ENCODE measurements at places on chromosomes 3 and 15.
A peak's percentile ranks its signal among the peaks of the same experiment; 100 is the strongest.

- no peak for DNase-seq
These were observed 123.2 kb downstream of the RAP2B start for GRCh38 chr3:153285194-153285641.

GRCh38 chr3:27568393-27568792 is 84.2 kb upstream of the SLC4A7 start:
- no peak for DNase-seq

DNA sequence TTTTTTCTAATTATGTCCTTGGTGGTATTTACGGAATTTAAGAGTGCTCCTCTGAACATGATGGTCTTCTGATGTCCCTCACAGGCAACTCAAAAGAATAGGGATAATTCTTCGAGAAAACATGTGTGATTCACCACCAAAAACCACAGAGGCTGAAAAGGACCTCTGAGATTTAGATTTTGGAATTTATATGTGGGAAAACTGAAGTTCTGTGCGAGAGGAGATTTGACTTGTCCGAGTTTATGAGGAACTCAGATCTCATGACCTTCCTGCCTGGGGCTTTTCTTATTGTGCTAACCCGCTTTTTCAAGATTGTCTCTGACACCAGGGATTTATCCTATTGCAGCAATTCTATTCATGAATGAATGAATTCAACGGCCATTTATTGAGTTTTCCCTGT is 142.4 kb downstream of the FAM43A start:
- no peak for DNase-seq

DNA sequence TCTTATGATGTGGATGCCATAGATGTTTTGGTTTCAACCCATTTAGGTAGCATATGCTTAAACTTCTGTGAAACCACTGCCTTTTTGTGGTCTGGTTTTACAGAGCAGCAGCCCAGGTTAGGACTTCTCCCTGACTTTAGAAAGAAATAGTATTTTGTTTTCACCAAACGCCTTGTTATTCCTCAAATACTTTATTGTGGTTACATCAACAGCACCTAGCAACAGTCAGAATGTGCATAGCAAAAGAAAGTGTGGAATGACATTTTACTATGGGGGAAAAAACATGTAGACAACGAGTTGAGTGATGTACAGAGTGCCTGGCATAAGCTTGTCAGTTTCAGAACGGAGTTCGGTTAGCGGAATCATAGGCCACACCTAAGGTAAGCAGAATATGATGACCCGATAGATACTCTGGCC is 159.2 kb downstream of the TPRG1 start:
- no peak for DNase-seq

GRCh38 chr3:71168121-71168721 is 415.3 kb downstream of the FOXP1 start:
- peak; percentile 27 for DNase-seq

- no peak for DNase-seq
These were observed 32.5 kb downstream of the MRPS25 start for GRCh38 chr3:15032650-15033049.
